ENCODE measurements at places on chromosomes 7 and 10. TPM values are rescaled to one million over a fixed set of nuclear protein-coding genes. Genes with fewer than 3 reads are reported as not detected.
A peak's percentile ranks its signal among the peaks of the same experiment; 100 is the strongest.

The HOXA3 gene
- 0.44 TPM for polyA plus RNA-seq

The THNSL1 gene
- 2.2 TPM for polyA plus RNA-seq

The MALRD1 gene
- polyA plus RNA-seq = 0.64 TPM

The TAS2R3 gene
- not detected for polyA plus RNA-seq

The TAF3 gene
- polyA plus RNA-seq = 5.0 TPM

The CALHM1 gene
- polyA plus RNA-seq = not detected

The LRRC4 gene
- polyA plus RNA-seq = 0.96 TPM

The GATA3 gene
- polyA plus RNA-seq = 0.02 TPM

The ANXA8 gene
- polyA plus RNA-seq = 0.09 TPM

The GPR158 gene
- not detected for polyA plus RNA-seq

The GPER1 gene
- 2.4 TPM for polyA plus RNA-seq

The GARIN1A gene
- 0.46 TPM for polyA plus RNA-seq

- peak; percentile 66 for DNase-seq
Observed at GRCh38 chr10:6204341-6205191, 1.8 kb downstream of the PFKFB3 start.

DNA sequence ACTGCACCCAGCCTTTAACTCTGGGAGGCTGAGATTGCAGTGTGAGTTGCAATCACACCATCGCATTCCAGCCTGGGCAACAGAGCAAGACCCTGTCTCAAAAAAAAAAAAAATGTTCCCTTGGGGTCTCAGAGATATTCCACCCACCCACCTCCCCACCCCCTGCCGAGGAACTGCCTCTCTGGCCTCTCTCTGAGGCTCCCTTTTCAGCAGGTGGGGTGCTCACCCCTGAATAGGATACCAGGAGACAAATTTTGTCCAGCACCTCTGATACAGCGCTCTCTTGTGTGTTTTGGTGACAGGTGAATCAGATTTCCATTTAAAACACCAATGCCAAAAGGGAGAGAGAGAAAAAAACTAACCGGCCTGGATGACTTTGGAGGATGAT lies 92.6 kb upstream of the KIF5B start:
- no peak for DNase-seq

GRCh38 chr7:99694912-99695304 lies 15.1 kb upstream of the CYP3A5 start:
- no peak for DNase-seq

GRCh38 chr10:110944792-110945396 lies 25.5 kb downstream of the SHOC2 start:
- peak; percentile 68 for DNase-seq

GRCh38 chr10:32955790-32956189 lies 2.2 kb downstream of the ITGB1 start:
- no peak for DNase-seq

DNA sequence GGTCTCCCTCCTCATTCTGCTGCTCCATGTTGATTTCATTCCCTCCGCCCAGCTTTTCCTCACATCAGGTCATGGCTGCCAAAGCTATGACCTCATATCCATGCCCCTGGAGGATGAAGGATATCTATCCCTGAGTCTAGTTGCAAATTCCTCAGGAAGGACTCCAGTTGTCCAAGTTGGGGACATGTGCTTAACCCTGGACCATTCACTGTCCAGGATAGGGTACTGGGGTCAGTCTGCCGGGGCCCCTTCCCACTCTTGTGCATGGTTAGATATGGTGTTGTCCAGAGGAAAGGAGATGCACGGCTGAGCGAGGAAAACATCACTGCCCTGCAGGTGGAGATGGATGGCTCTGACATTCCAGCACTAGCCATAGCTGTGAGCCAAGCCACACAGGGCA lies 51.9 kb upstream of the COMTD1 start:
- no peak for DNase-seq

GRCh38 chr7:76009672-76010600 lies 15.5 kb upstream of the TMEM120A start:
- no peak for DNase-seq

- no peak for DNase-seq
Observed at GRCh38 chr7:17951742-17952254, 11.5 kb upstream of the SNX13 start.

- no peak for DNase-seq
Observed at GRCh38 chr7:91185771-91186170, 78.5 kb upstream of the FZD1 start.

DNA sequence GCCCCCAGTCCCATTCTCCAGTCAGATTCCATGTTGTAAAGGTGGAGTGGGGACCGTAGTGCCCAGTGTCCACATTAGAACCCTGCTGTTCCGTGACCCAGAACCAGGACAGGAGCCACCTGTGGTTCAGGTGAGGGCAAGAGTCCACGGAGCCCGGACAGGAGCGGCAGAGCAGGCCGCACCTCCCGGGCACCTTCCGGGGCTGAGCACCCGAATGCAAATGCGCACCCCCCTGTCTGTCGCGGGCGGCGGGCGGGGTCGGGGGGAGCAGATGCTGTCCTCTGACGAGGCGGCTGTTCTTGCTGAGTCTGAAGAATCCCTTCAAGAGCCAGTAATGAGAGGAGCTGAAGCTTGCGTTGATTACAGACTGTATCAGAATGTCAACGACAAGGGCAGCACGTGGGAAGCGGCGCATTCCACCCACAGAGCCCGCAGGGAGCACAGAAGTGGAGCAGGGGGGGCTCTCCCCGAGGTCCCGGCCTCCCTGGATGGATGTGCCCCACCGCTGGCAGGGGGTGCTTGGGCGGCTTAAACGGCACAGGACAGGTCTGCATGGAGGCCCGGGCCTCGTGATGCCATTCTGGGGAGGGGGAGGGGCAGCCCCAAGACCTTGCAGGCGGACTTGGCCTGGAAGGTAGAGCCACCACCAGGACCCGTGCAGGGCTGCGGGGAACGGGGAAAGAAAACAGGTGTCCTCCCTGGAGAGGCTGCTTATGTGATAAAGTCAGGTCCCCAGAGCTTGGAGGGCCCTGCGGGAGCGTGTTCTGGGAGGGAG lies 407.5 kb upstream of the RNF32 start:
- DNase-seq = no peak

DNA sequence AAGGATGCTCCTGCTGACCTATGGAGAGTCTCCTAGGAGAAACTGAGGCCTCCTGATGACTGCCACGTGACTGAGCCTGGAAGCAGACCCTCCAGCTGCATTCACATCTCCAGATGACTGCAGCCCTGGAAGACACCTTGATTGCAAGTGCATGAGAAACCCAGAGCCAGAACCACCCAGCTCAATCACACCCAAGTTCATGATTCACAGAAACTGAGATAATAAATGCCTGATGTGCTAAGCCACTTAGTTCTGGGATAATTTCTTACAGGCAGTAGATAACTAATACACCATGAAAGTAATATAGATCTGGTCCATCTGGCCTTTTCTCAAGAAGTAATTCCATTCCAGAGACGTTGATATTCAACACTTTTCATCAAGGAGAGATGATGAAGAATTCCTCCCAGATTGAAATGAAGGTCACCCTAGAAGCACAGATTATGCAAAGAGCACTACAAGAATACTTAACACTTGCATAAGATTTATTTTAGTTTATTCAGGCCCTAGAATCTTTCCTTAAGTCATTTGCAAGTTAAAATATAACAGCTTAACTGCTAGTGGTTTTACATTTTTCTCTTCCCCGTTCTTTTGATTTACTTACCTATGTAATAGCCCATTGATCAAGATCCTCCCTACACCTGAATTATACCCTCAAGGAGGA lies 208.2 kb upstream of the INHBA start:
- peak; percentile 56 for DNase-seq

DNA sequence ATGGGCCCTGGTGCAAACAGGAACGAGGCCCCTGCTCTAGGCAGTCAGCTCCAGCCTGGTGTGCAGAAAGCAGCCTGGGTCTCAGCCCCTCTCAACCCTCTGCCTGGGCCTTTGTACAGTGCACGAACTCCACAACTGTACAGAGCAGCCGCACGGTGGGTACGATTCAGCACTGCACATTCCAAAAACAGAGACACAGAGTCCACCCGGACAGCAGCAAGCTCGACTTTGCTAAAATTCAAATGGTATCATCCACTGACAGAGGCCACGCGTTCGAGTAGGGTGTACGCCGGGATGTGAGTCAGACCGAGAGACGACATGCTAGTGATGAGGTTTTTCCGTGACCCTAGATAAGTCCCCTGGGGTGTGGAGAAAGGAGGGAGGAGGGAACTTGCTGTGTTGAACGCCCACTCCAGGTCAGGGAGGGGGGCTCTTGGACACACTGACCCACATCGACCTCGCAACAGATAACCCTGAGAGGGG lies 65.6 kb upstream of the PDGFA start:
- no peak for DNase-seq

DNA sequence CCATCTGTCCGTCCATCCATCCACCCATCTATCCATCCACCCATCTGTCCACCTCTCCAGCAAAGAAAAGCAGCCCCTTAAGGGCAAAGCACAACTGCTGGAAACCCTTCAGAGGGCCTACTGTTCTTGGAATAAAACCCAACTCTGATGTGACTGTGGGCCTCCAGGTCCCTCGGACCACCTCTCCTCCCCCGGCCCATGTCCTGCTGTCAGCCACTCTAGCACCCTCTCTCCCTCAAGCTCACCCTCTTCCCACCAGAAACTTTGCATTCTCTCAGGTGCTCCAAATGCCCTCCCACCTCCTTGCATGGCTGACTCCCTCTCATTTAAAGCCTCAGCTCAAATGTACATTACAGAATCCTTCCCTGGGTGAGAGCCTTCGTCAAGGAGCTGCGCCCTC lies 110.3 kb downstream of the ARHGAP22 start:
- DNase-seq = no peak

DNA sequence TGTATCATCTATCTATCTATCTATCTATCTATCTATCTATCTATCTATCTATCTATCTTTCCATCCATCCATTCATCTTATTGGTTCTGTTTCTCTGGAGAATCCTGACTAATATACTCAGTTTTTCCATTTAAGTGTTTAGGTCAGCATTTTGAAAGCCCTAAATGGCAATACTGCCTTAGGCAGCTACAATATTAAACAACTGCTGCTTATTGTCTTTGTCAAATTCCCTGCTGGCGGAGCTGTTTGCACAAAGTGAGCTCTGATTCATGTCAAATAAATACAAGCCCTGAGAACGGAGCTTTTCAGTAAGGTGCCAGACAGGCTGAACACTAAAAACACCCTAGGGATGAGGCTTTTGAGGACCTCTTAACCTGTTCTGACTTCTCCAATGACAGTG lies 7.1 kb upstream of the KLHL7 start:
- no peak for DNase-seq

GRCh38 chr10:63825111-63825510 lies 303.9 kb downstream of the REEP3 start:
- peak; percentile 43 for DNase-seq

DNA sequence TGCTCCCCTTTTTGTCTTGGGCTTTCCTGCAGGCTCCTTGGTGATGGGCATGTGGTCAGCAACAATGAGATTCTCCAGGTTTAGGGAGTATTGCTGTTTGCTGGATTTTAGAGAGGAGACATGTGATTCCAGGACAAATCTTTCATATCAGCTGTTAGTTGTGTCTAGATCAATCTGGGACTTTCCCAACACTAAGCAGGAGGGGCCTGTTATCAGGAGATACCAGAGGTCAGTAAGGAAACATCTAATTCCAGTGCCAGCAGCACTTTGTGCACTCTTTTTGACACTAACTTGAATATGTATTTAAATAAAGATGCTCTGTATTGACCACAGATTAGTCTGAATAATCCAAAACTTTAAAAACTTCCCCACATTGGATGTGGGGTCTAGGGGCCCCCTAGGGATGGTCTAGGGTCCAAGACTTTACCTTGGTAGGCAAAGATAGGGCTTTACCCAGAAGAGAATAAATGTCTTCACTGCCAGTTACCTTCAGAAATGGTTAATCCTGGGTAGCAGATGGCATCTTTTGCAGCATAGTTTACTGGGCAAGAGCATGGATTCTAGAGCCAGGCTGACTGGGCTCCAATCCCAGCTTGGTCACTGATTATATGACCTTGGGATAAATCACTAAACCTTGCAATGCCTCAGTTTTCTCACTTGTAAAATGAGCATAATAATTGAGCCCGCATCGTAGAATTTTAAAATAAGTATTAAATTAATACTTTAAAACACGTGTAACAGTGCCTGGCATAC lies 6.4 kb upstream of the FIGNL1 start:
- no peak for DNase-seq

GRCh38 chr10:71094712-71095390 lies 117.5 kb upstream of the UNC5B start:
- no peak for DNase-seq

DNA sequence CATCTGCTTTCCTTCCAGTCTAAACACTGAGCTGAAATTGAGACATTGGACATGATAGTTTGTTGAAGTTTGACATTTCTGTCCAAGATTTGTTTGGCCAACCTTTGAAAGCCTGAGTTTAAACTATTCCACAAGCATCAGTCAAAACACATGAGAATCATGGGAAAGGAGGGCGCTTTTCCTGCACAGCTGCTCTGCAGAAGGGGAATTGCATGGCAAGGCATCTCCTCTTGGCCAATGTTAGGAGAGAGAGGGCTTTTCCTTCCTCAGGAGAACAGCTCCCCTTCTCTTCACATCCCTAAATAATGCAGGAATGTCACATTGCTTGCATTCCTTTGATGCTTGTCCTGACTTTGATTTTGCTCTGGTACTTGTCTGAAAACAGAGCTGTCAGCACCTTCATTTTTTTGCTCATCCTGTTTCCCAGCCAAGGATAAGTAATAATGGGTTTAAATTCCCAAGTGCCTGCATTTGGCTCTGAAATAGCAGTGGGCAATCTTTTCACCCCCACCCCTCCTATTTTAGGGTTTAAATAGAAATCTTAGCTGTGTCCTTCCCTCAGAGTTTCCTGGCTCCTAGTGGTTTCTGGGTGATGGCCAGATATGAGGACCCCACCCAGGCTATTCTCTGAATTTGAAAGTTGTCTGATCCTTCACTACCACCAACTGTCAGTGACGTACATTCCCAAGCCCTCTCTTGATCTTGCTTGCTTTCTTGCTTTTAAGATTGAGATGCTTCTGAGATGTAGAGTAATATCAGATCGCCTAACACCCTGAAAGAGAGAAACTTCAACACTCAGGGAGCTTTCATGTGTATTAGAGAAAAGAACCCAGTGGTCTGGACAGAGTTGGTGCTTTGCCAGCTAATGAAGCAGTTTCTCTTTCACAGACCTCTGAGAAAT lies 75.2 kb upstream of the NPVF start:
- peak; percentile 13 for DNase-seq

GRCh38 chr7:135960709-135961451 lies 16.3 kb downstream of the MTPN start:
- DNase-seq = peak; percentile 52

GRCh38 chr10:21261842-21262294 lies 263.6 kb downstream of the SKIDA1 start:
- DNase-seq = peak; percentile 16
